ENCODE measurements at places on chromosomes 16 and 17. TPM values are rescaled to one million over a fixed set of nuclear protein-coding genes. Genes with fewer than 3 reads are reported as not detected.

The CHST4 gene
- not detected for total RNA-seq

DNA sequence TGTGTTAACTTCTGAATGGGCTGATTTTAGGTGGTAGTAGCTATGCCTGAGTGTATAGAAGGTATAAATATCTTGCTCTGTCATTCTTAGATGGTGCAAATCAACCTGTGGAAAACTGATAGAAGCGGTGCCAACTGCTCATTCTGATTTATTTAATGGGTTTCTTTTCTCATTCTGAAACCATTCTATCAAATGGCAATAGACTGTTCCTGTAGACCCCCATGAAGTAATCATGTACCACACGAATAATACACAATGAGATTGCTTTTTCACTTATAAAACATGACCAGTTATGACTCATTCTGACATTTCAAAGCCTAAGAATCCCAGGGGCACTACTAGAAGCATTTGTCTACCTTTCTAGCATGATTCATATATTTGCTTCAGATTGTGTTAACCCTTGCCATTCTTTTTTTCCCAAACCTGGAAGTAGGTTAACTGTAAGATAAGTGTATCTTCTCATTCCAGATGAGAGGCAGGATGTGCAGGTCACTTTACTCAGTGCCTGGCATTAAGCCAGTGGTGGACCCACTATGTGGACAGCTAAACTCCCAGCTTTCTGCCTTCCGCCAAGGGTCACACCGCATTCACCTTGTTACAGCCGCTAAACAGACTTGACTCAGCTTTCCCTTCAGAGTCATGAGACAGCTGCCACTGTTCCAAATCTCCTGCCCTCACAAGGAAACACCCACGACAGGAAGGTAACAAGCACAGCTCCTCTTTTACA is 16.4 kb upstream of the SLC16A11 start:
- no peak for ATAC-seq

The GP2 gene
- total RNA-seq: not detected

GRCh38 chr17:2211661-2212399 is 91.8 kb downstream of the SMG6 start:
- ATAC-seq: no peak

The SRL gene
- 3.4 TPM for total RNA-seq

DNA sequence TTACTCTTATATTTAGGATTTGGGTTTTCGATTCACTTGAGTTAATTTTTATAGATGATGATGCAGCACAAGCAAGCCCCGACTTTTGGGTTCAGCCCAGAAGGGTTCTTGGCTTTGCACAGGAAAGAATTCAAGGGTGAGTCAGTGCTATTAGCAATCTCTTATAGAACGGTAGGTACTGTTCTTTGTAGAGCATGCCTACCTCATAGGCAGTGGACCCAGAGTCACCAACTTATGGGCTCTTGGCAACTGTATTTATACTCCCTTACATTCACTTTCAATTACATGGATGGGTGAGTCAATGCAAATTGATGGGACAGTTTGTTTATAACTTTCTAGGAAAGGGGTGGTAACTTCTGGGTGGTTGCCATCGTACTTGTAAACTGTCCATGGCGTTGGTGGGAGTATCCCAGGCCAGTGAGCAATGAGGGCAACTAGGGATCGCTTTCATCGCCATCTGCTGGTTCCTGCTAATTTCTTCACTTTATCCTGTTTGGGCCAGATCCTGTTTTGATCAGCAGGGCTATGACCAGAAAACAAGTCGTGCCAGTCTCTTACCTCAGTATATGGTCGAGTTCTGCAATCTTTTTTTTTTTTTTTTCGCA is 362.6 kb downstream of the CNTNAP4 start:
- no peak for ATAC-seq

DNA sequence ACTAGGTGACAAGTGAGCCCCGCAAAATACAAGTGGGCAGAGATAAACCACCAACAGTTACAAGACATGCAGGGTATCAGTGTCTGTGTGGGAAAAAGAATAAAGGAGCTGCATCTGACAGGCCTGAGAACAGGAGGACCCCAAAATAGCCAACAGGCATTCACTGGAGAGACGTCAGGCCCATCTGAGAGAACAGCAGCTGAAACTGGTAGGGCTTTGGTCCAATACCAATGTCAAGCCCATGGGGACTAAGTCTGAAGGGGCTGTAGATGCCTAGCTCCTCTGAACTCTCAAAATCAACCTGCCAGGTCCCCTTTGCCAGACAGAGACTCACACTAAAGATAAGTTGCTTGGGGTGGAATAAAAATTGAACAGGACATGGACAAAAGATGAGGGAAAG is 30.5 kb upstream of the TANC2 start:
- ATAC-seq: no peak

DNA sequence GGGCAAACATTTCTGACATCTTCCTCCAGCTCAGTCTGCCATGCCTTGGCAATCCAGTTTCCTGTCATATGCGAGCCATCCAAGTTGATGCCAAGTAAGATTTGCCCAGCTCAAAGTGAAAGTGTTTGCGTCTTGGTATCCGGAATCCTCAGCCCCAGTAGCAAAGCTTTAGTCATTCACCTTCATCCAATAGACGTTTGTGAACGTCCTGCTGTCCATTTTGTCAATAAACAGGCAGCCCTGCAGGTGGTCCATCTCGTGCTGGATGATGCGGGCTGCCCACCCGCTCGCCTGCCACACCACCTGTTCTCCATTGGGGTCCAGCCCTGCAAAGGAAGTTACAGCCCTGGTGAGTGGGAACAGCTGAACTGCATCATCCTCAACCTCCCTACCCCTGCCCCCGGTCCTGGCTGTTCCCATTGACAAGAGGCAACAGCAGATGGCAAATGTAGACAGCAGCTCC is 1.5 kb downstream of the PDF start:
- no peak for ATAC-seq

DNA sequence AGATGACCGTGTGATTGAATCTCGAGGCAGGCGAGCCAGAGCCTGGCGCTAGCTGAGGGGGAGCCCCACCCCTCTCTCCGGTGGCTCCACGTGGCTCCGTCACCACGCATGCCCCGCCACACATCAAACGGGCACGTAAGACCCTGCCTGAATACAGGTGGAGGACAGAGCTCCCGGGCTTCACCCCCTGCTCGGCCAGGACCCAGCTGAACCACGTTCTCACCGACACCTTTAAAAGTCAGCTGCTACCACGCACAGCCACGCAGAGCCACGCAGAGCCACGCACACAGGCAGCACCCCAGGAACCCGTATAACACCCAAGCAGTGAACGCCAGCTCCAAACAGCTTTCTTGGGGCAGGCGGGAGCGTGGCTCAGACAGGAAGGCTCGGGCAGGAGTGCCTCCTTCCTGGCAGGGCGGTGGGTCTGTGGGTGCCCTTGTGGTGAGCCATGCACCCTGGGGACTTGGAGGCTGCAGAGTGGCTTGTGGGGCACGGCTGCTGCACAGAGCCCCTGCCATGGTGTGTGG is 4.4 kb downstream of the TMEM204 start:
- ATAC-seq: no peak

DNA sequence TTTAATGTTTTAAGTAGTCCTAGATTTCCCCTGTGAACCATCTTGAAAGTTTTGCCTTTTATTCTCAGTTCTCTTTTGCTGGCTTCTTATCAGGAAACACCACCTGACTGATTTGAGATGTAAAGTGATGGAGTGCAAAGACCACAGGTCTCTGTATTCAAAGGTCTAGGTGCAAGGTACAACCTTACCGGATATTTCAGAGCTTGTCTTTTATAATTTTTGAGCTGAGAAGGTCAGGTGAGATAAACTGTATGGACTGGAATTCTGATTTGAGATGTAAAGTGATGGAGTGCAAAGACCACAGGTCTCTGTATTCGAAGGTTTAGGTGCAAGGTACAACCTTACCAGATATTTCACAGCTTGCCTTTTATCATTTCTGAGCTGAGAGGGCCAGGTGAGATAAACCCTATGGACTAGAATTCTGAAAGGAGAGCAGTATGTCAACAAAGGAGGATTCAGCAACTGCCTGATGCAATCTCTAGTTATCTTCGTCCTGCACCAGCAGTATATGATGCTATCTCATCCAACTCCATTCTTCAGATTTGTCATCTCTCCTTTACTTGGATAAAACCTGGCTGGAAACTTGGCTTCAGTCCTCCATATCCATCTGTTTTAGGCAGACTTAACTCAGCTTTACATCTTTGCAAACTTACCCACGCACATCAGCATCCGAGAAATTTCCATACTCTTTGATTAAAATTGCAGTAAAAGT is 64.3 kb downstream of the CENPV start:
- ATAC-seq: no peak

DNA sequence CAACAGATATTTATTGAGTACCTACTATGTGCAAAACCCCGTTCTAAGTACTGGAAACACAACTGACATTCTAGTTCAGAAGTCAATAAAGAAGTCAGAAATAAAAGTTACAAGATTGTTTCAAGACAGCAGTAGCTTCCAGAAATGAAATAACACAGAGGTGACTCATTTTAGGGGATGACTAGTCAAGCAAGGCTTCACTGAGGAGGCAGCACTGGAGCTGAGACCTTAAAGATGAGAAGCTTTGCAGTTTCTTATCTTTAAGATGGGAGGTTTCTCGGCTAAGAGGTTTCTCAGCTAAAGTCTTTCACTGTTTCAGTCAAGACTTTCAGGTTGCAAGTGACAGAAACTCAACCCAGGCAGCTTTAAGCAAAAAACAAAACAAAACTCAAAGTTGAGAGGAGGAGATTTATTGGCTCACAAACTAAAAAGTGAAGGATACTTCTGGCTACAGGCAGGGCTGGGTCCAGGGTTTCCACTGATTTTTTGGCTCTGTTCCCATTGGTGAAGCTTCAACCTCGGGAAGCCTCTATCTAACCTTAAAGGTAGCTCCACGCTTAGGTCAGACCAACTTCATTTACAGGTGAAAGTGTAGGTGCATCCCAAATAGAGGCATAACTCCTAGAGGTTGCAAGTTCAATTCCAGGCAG is 7.4 kb upstream of the MMP2 start:
- ATAC-seq: peak; percentile 44

- ATAC-seq: no peak
These were observed 26.2 kb upstream of the AXIN2 start for GRCh38 chr17:65587534-65588180.

The SPATA2L gene
- total RNA-seq: 11.0 TPM

The MLYCD gene
- 12.5 TPM for total RNA-seq

- ATAC-seq: no peak
These were observed 2.4 kb downstream of the ALKBH5 start for GRCh38 chr17:18185832-18186626.

DNA sequence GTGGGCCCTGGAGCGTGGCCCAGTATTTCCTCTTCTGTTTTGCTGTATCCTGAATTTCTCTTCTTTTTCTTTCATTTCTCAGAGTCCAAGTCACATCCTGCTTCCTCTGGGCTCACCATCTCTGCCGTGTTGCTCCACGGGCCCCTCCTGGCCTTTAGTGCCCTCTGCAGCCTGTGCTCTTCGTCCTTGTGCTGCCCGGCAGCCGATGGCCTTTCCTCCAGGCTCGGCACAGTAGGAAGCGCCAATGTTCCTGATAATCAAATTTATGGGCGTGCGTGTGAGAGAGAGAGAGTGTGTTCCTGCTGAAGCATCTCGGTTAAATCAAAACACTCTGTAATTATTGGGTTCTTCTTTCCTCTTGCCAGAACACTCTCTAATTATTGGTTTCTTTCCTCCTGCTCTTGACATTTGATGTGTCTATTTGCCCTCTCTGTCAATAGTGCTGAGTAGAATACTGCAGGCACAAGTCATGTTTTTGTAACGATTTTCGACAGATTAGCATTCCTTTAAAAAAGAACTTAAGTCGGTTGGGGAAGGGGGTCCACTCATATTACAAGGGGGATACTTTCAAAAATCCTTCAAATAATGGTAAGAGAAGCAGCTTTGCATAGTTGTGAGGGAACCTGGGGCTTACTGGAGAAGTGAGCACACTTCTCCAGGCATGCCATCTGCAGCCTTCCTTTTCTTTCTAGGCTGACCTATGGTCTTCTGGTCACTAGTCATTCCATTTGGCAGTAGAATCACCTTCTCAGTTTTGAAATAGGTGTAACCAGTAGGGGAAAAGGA is 126.6 kb downstream of the RPTOR start:
- ATAC-seq: no peak

The HBA2 gene
- 40.9 TPM for total RNA-seq

The NPIPA7 gene
- 2.7 TPM for total RNA-seq

The CCDC78 gene
- total RNA-seq: not detected

The HCRT gene
- not detected for total RNA-seq

- ATAC-seq: no peak
These were observed 72.3 kb upstream of the NACA2 start for GRCh38 chr17:61663310-61663709.

- peak; percentile 80 for ATAC-seq
These were observed 6.9 kb downstream of the USP6 start for GRCh38 chr17:5122586-5123342.

DNA sequence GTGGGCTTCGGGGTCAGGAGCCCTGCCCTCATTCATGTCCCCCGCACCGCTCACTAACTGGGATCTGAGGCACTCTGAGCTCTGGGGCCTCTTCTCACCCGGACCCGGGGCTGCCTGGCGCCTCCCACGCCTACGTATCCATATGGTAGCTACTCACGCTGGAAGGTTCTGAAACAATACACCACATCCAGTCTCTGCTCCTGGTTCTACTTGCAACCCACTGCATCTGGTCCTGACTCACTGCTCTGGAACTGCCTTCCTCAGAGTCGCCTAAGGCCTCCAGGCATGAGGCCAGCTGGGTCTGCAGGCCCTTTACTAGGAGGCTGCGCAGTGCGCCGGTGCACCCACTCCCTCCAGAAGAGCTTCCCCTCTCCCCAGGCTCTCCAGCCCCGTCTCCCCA is 18.1 kb downstream of the USP36 start:
- no peak for ATAC-seq

DNA sequence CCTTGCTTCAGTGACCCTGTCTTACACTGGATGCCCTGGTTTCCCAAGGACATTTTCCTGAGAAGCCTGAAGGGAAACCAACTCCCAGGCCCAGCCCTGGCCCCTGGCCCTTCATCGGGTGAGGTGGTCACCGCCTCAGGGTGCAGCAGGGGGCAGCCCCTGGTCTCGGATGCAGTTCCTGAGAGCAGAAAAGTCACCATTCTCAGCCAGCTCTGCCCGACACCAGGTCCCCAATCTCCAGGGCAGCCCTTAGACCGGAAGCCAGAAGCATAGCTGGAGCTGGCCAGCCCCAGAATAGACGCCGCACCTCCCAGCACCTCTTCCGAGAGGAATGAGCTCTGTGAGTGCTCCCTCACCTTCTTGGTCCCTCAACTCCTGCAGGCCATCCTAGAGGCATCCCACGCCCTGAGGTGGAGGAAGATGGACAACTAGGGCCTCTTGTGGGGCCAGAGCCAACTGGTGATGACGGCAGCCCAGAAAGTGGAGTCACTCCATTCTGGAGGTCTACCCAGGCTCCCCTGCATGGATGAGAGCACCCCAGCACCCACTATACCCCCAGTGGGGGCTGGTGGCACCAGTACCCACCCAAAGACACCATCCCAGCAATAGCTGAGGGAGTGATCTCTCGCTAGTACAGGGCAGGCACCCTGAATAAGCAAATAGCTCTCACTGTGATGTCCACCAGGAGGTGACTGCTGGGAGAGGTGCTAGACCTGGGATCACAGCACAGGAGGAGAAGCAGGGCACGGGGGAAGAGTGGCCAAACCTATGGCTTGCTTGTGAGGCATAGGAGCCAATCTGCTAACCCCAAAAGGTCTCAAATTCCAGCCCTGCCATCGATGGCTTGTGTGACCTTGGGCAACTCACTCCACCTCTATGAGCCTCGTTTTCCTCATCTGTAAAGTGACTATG is 56.2 kb downstream of the TK2 start:
- no peak for ATAC-seq

The NPIPA2 gene
- 2.8 TPM for total RNA-seq

The FN3KRP gene
- total RNA-seq: 22.3 TPM

All from gastroesophageal sphincter (tissue), 4 donors.